Stimulated activated CD4-positive, alpha-beta T cell treated with anti-CD3 and anti-CD28 coated beads, Interleukin-1b, Interleukin-23, amount 100 ng/mL, for 4 hours (primary cell): ENCODE measurements at places on chromosomes 6 and 20.

- no peak for DNase-seq
Measured at GRCh38 chr6:161138543-161139303, 135.1 kb downstream of the AGPAT4 start.

DNA sequence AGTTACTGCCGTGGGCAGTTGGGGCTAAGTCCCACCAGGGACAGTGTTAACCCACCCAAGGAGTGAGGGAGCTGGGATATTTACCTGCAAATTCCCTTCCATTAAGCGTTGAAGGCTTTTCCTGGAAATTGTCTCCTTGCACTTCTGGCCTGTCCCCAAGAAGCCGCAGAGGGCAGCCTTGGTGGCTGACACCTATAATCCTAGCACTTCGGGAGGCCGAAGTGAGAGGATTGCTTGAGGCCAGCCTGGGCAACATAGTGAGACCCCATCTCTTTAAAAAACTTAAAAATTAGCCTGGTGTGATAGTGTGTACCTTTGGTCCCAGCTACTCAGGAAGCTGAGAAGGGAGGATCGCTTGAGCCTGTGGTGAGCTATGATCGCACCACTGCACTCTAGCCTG is 204.4 kb downstream of the EYA2 start:
- DNase-seq = no peak

GRCh38 chr6:1313384-1313766 is 1.5 kb downstream of the FOXQ1 start:
- DNase-seq = no peak

DNA sequence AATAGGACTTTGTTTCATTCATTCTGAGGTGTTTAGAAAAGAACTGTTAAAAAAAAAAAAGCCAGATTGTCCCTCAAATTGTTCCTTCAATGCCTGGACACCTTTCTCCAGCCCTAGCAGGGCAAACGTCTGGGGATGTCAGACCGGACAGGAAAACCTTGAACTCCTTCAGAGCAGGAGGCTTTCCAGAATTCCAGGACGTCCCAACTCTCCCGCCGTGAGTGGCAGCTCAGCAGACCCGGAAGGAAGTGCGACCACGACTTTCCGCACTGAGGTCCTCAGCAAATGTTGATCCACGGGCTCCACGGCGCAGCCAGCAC is 139.1 kb downstream of the DLL1 start:
- DNase-seq = no peak

DNA sequence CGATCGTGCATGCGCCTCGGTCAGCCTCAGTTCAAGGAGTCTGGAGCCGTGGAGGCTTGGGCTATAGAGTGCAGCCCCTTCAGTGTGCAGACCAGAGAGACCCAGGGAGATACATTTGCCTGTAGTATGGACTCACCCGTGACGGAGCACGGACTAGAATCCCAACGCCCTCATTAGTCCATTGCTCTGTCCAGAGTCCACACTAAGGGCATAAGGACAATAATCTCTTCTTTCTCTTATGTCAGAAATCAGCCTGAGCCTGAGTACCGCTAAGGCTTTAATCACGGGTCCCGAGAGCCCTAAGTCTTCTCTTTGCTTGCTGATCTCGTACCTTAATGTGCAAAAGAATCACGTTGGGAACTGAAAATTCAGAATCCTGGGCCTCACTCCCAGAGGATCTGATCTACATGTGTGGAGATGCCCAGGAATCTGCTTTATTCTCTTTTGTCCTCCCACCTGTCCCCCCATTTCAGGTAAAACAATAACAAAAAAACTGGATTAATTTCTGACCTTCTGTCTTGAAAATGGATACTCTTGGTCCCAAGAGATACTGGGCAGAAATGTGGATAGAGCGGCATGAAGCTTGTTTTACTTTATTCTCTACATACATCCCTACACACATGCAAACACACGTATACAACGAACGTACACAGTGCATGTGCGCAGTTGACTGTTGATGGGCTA is 671 bp downstream of the BPHL start:
- DNase-seq = no peak

DNA sequence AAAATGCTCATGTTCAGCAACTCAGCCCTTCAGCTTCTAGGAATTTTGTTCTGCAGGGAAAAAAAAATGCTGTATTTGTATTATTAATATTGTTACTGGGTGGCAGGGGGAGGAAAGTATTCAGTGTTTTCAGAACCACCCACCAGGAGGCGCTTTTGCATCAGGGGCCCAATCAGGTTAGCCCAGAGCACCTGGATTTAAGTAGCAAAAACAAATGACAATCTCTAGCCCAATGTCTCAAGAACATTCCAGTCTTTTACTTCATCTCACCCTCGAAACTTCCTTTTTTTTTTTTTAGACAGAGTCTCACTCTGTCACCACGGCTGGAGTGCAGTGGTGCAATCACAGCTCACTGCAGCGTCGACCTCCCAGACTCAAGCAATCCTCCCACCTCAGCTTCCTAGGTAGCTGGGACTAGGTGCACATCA is 635 bp upstream of the C20orf203 start:
- DNase-seq = peak; percentile 75

- no peak for DNase-seq
Measured at GRCh38 chr6:11309947-11310665, 77.6 kb upstream of the NEDD9 start.

GRCh38 chr6:56393615-56394612 is 146.5 kb upstream of the COL21A1 start:
- no peak for DNase-seq

DNA sequence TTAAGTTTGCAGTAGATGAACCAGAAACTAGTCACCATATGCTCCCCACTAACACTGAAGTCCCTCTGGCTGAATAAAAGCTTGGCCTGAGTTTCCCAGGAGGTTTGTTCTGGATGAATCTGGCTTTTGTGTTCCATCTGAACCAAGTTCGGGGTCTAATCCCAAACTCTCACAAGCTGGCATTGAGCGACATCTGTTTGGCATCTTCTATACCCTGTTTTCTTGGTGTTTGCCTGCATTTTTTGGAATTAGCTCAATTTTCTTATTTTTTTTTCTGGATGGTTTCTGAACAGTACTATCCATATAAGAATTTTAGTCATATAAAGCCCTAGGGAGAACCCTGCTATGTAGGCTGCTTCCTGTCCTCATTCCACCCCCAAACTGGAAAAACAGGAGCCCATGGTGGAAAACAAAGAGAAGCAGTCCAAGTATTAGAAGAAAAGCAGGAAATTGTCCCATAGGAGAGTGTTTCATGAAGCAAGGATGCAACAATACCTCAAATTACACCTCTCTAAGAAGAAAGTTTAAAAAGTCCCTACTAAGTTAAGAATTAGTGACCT is 737.1 kb downstream of the DHX35 start:
- no peak for DNase-seq

- no peak for DNase-seq
Measured at GRCh38 chr6:39932386-39932910, 1.8 kb downstream of the MOCS1 start.

DNA sequence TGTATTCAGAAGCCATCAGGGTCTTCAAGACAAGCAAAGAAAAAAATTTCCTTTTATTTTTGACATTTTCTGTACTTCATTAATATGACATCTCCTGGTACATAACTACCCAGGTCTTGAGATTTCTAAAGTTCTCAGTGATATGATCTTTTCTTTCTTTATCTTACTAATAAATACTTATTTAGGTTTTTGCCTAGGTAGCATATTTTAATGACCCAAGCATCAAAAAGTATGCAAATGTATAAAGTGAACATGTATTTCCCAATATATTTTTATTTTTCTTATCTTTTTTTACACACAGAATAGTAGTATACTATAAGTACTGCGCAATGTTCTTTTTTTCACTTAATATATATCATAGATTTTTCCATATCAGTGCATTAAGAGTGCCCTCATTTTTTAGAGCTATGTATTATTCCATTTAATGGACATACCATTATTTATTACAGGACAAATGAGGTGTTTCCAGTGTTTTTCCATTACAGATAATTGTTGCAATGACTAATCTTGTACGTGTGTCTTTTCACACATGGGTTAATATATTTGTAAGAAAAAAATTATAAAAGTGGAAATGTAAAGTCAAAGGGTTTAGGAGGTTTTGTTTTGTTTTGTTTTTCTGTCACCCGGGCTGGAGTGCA is 107.0 kb downstream of the KCNQ5 start:
- no peak for DNase-seq

- no peak for DNase-seq
Measured at GRCh38 chr20:33391722-33392415, 9.4 kb downstream of the CDK5RAP1 start.

- DNase-seq = no peak
Measured at GRCh38 chr20:20303742-20304141, 64.2 kb upstream of the INSM1 start.

DNA sequence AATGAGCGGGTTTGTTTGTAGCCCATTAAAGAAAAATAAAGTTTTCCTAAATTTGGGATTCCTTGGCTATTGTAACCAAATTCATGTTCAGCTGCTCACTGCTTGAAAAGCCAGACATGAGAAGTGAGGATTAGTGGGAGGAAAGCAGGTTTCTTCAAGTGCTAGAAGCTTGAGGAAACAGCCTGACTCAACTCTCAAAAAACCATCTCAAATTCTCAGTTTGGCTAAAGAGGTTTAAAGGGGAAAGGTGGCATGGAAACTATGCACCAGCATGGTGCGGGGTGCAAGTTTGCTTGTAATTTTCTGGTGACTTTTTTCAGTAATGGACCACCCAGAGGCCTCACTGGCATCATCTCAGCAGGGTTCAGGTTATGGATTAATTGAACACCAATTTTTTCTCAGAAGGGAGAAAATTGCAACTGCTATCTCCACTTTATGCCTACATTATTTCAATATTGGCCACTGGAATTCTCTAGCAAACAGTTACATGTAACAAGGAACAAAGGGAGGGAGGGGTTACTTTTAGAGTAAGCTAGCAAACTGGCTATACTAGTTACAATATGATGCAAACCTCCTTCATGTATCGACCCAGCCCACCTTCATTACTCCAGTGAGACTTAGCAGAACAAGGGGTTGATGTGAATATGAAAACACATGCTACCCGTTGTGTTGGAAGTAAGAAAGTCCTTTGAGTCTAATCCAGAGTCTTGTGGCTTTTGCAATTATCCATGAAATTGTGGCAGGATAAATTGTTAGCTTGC is 85.0 kb upstream of the IFNGR1 start:
- DNase-seq = no peak

DNA sequence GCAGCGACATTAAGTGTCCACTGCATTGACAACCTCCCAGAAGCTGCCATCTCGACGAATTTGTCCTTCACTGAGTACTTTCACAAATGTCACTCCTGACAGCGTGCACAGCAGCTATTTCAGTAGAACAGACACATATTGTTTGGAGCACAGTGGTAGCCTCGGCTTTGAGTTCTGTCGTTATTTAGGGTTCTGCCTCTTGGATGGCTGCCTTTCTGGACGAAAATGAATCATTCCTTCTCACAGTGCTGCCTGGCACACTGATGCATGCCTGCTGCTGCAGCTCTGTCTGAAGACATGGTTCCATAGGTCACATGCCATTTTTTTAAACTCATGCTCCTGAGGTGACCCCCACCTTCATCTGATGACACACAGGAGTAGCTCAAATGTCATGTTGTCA is 477.0 kb downstream of the C6orf118 start:
- no peak for DNase-seq

GRCh38 chr6:160979061-160979708 is 12.4 kb upstream of the MAP3K4 start:
- no peak for DNase-seq

DNA sequence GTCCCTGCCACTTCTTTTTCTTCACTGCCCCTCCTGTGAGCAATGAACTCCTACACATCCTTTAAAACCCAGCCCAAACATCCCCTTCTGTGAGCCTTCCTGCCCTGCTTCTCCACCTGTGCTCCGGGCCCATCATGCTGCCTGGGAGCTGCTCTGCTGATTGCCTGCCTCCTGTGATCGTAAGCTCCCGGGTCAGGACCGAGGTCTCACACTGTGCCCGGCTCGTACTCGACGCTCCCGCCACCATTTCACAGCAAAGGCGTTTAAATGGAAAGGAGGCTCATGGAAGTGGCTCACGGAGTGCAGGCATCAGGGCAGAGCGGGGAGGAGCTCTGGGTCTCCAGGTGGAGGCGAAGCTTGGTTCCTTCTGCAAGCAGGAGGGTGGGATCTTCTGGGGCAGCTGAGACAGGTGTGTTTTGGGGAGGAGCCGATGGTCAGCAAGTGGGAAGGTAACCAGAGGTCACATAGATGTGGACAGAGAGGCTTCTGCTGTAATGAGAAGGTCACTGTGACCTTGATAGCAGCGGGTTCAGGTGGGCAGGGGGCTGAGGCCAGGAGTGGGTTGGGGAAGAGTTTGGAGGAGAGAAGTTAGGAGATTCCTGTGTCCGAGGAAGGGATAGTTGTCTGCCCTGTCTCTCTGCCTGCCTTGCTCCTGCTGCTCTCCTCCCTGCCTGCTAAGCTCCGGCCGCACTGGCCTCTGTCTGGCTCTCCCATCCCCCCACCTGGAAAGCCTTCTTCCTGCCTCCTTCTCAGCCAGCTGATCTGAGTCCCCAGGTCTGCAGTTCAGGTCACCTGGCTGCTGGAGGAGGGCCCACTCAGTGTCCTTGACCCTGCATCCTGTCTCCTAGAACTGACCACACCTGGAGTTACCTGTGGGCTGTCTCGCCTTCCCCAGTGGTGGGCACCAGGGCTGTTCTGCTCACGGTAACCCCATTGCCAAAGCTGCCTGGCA is 52.7 kb upstream of the FRMD1 start:
- no peak for DNase-seq

DNA sequence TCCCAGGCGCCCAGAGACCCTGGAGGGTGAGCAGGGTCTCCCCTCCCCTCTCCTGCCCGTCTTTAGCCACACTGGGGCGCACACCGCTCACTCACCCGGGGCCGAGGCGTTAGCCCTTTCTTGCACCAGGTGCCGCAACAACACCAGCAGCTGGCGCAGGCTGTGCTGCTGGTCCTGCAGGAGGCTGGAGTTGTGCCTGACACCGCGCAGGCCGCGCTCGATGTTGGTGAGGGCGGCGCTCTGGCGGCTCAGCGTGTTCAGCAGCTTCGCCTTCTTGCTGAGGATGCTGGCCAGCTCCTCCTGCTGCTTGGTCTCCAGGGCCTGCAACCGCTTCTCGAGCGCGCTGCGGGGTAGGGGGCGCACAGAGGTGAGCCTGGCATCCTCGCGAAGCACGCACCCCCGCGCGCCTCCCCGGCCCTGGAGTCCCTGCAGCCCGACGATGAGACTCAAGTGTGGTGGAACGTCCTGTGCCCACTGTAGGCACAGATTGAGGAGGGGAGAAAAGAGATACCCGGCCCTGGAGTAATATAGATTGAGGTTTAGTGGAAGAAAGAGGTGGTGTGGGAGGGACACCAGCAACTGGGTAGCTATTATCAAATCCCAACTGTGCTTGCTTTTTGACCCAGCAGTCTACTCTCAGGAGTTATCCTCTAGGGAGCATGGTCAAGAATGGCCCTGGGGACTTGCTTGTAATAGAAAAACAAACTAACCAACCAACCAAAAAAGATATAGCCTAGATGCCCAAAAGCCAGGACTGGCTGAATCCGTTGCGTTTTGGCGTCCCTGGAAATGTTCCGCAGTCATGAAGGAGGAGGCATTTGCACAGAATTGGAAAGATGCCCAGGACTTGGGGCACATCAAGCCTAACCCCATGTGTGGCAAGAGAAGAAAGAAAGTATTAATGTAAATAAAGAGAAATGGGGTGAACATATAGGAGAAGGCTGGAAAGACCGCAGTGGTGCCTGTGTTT is 30.9 kb downstream of the ANGPT4 start:
- DNase-seq = no peak

GRCh38 chr6:137332637-137333280 is 113.6 kb upstream of the IFNGR1 start:
- DNase-seq = no peak

- no peak for DNase-seq
Measured at GRCh38 chr6:165013701-165014100, 295.7 kb downstream of the C6orf118 start.

GRCh38 chr6:79570129-79571029 is 33.1 kb upstream of the LCA5 start:
- no peak for DNase-seq

- no peak for DNase-seq
Measured at GRCh38 chr6:35400901-35401311, 51.2 kb upstream of the FANCE start.
